ENCODE measurements at places on chromosomes 3 and 15.

DNA sequence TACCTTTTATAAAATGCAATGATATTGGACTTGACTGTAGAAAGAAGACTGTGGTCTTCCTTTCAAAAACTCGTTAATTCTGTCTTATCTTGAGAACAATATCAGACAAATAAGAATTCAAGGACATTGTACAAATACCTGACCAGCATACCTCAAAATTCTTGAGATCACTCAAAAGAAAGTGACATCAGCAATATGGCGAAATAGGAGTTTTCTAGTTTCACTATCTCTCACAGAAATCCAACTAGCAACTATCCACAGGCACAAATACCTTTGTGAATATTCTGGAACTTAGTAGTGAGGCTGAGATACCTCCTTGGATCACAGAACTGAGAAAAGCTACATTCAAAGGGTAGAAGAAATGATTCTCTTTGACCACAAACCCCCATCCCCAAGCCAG lies 419.7 kb downstream of the ZNF385D start:
- no peak for DNase-seq

- DNase-seq: no peak
Measured at GRCh38 chr3:76731471-76731870, 308.4 kb upstream of the ROBO2 start.

DNA sequence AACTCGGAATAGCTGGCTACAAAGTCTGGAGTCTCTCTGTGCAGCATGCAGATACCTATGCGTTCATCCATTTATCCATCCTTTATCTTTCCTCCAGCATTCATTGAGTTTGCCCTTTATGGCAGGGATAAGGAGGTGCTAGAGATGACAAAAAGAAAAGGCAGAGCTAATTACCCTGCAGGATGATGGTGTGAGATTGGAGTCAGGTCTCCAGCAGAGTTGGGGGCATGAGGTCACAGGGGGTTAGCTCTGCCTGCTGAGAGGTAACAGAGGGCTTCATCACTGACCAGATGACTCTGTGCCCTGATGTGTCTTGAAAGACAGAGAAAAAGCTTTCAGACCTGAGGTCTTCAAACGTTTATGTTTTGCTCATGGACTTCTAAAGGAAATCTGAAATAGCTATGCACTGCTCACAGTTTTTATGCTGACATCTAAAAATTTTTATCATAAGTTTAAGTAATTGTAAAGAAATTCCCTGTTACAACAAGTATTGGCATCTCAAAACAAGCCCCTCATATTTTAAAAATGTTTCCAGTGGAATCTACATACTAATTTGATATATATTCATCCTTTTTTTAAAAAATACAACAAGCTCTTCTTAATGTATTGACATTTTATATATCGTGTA lies 132.3 kb upstream of the ANKRD28 start:
- DNase-seq: no peak

DNA sequence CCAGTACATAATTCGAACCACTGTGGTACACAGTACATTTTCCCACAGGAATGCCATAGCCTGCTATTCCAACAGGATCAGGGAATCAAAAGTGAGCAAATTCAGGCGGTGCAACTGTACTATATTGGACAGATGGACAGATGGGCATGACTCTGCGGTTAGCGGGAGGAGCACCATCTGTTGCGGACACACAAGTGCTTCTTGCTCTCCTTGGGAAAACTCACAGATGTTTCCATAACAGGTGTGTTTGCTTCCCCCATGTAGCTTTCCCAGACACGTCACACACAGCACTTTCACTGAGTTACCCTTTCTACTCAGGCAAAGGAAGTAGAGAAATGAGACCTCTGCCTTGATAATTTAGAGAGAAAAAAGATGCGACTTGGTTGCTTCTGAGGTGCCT lies 325.1 kb upstream of the THBS1 start:
- no peak for DNase-seq

DNA sequence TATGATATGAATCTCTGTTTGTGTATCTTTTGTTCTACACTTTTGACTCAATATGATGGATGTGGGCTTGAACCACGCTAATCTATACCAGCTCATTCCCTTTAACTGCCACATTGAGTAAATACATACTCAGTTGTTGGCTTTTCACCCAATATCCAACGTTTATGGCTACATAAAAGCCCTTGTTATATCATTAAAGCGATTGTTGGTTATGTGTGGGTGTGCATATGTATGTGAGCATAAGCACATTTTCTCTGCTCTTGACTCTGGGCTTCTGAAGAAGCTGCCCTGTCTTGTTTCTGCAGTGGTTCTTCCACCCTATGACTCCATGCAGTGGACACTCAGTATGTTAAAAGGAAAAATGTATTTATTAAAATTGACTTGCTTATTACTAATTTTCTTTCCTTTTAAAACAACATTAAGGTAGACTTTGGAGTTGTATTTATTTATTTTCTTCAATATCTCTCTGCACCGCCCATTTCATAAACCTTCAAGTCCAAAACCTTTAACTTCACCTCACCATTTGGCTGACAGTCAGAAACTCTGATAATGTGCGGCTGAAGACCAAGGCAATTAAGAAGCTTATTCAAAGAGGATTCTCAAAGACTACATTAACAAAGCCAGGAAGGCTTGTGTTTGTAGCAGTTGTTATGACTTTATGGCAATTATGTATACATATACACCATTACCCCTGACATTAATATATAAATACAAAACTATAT lies 156.1 kb downstream of the THRB start:
- no peak for DNase-seq

- no peak for DNase-seq
Measured at GRCh38 chr15:90889313-90889730, 5.0 kb downstream of the FES start.

GRCh38 chr3:100354850-100355249 lies 20.3 kb downstream of the NIT2 start:
- no peak for DNase-seq

DNA sequence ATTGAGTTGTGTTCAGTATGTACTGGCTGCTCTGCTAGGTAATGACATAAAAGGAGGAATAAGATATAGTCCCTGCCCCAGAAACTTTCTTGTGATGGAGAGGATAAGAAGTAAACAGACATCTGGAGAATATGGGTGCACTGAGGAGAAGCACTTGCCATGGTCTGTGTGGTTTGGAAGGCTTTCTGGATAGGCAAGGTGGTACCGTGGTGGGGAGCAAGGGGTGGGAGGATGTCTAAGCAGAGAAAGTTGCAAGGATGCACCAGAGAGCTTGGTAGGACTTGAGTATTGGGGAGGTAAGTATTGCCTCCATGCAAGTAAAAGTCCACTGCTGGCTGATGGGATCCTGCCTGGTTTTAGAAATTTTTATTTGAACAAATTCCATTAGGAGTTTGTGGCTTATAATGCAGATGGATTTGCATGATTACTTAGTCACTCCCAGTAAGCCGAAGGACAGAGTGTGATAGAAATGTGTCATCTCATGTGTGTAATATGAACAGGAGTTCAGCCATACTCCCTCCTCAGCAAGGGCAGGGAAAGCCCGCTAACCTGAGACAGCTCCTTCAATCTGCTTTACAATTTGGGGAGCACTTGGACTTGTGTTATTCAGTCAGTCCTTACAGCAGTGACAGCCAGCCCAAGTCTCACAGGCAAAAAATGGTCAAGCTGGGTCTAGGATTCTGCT lies 53.6 kb downstream of the CLSTN2 start:
- no peak for DNase-seq

DNA sequence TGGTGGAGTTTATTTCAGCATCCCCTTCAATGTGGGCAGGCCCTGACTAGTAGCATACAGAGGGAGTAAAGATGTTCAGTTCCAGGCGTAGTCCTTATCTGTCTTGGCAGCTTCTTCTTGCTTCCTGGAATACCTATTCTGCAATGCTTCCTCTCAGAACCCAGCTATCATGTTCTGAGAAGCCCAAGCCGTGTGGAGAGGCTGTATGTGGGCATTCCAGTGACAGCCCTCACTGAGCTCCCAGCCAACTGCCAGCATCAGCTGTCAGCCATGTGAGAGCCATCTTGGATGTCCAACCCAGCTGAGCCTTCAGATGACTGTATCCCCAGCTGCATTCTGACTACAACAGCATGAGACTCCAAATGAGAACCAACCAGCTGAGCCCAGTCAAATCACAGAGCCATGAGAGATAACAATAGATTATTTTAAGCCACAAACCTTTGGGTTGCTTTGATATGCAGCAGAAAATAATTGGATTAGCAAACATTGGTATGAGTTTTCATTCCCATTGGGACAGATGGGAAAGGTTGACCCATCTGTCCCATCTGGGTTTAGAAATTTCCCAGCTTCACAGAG lies 8.4 kb upstream of the CMTM7 start:
- DNase-seq: no peak

- no peak for DNase-seq
Measured at GRCh38 chr3:71441217-71441924, 142.2 kb downstream of the FOXP1 start.

DNA sequence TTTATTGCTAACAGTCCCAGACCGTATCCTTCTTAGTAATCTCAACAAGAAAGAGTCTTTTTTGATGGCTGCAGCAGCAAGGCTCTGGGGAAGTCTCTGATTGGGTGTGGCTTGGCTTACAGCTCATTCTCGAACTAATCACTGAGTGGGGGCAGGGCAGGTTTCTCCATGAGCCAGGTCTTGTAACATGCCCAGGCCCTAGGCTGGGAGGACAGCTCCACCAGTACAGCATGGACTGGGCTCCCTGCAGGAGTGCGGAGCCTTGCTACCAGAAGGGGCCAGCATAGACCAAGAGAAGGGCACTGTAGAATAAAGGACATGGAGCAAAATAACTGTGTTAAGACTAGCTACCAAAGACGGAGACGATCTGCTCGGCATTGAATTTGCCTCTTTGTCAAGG lies 7.2 kb downstream of the CD276 start:
- DNase-seq: no peak

DNA sequence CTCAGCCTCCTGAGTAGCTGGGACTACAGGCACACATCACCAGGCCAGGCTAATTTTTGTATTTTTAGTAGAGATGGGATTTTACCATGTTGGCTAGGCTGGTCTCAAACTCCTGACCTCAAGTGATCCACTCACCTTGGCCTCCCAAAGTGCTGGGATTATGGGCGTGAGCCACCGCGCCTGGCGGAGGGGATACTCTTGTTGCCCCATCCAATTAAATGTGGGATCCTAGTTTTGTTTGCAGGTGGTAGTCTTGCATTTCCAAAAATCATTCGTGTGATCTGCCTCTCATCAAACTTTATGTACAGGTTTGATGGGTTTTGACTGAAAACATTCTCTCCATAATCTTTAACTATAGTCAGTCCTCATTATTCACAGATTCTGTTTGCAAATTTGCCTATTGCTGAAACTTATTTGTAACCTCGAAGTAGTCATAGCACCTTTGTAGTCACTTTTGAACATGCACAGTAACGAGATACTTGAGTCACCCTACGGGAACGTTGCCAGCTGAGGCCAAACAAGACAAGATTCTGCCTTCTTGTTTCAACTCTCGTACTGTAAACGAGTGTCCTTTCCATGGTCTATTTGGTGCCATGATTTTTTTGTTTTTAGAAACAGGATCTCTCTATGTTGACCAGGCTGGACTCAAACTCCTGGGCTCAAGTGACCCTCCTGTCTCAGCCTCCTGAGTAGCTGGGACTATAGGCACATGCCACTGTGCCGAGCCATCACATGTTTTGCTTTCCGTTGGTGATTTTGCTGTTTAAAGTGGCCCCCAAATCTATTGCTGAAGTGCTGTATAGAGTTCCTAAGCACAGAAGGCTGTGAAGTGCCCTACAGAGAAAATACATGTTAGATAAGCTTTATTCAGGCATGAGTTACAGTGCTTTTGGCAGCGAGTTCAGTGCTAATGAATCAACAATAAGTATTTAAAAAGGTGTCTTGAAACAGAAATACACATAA lies 8.1 kb upstream of the MAPK6 start:
- DNase-seq: no peak

DNA sequence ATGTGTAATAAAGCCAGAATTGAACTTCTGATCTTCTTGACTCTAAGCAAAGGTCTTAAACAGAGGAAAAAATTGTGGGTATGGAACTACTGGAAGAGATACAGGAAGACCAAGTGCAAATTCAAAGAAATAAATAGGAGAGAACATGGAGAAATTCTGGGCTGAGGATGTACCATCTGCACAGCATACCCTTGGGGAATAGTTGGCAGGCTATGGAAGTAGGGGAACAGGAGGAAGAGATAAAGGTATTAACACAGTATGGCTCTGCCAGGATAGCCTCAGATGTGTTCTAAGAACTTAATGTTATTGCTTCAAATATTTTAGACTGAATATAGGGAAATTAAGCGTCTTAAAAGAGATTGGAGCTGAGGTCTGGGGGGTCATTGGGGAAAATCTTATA lies 485.4 kb downstream of the CNTN3 start:
- no peak for DNase-seq

DNA sequence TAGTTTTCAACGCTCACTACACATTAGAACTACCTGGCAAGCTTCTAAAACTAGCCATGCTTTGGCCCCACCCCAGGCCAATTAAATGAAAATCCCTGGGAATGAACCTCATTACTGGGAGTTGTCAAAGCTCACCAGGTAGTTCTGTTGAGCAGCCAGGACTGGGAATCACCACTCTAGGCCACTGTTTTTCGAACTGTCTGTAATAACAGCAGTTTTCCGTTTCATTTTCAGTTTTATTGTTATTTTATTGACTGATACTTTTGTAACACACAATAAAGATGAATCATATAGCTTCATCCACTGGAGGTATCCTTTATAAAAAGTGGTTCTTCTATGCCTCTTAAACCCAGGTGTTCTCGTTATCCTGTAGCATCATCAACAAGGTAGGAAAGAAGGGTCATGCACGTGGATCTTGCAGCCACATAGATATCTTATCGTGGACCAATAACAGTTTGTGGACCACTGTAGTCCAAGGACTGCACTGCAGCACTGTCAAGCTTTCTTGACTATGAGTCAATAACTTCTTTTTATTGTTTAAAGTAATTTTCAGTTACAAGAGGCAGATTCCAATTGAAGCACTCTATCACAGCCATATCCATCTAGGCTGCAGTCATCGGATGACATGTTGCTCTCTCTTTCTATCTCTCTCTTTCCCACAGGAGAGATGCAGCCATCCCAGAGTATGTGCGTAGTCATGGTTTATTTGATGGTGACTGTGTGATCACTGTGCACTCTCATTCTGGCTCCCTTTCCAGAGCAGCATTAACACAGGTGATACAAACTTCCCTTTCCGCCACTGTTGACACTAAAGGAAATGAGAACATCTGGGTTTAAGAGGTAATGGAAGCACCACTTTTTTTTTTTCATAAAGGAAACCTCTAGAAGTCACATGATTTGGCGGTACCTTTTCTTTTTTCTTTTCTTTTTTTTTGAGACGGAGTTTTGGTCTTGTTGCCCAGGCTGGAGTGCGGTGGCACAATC lies 39.0 kb upstream of the BLM start:
- DNase-seq: no peak

DNA sequence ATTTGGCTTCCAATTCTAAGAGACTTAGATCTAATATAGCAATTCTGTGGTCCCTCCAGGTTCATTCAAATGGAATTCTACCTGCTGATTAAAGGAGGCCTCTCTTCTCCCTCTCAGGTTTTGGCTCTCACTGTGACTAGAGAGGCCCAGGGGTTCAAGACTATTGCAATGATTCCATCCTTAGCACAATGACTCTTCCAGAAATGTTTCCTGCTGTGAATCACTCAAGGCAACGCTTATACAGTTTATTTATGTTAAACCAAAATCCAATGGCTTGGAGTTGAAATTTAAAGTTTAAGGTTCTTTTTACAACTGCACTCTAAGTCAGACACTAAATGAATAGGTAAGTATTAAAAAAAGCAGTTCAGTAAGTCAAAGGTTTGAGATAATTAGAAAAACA lies 39.9 kb downstream of the IFT57 start:
- DNase-seq: no peak
